Dorsolateral prefrontal cortex (tissue), 122 donors: ENCODE measurements at places on chromosomes 13 and 19.

GRCh38 chr13:113531041-113531873 is 40.7 kb upstream of the DCUN1D2 start:
- DNase-seq: no peak

DNA sequence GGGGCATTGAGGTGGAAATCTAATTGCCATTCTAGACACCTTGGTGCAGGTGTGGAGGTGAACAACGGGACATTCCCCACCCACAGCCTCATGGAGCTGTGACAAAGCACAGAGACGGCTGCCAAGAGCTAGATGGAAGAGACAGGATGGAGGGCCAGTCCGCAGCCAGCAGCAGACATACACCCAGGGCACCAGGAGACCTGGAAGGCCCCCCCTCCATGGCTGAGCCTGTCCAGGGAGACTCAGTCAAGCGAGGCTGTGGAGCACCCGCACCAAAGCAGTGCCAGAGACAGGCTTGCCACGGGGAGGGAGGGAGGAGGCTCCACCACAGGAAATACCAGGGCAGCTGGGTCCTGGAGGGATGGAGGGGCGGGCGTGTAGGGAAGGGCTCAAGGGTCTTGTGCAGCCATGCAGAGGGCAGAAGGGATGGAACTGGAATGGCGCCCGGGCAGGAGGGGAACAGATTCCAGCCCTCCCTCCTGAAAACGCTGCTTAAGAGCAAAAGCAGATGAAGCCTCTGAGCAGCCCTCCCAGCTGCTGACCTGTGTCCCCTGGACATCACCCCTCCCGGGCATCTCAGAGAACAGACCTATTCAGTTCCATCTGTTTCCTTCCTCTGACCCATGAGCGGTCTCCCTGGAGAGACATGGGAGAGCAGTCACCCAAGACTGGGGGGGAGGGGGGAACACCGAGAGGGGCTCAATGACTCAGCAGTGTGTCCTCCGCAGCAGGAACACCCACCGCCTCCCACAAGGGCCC is 14.4 kb downstream of the EPS15L1 start:
- no peak for DNase-seq

DNA sequence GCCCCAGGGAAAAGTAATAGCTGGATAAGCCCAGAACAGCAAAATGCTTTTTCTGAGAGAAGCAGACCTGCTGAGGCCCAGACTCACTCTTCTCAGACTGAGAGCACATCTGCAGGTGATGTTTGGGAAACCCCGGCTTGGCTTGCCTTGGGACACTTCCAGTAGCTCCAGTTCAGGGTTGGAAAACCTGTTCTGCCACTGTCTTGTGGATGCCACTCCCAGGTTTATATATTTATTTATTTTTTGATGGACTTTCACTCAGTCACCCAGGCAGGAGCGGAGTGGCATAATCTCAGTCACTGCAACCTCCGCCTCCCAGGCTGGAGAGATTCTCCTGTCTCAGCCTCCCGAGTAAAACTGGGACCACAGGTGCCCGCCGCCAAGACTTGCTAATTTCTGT is 8.0 kb upstream of the SMARCA4 start:
- DNase-seq: no peak

DNA sequence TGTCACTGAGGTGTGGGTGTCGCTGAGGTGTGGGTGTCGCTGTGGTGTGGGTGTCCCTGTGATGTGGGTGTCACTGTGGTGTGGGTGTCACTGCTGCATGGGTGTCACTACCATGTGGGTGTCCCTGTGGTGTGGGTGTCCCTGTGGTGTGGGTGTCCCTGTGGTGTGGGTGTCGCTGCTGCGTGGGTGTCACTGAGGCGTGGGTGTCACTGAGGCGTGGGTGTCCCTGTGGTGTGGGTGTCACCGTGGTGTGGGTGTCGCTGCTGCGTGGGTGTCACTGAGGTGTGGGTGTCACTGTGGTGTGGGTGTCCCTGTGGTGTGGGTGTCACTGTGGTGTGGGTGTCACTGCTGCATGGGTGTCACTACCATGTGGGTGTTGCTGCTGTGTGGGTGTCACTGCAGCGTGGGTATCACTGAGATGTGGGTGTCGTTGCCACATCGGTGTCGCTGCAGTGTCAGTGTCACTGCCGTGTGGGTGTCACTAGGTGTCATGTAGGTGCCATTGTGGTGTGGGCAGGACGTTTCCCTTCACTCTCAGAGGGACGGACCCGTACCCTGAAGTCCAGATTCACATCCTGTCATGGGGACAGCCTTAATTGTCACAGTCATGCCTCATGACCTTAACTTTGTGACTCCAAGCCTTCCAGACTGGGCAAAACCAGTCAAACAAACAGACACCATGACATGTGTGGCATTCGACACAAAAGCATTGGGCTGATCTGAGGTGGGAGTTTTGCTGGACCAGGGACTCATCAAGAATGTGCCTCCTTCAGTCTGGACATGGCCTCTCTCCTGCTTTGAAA is 12.7 kb upstream of the GAS6 start:
- no peak for DNase-seq

DNA sequence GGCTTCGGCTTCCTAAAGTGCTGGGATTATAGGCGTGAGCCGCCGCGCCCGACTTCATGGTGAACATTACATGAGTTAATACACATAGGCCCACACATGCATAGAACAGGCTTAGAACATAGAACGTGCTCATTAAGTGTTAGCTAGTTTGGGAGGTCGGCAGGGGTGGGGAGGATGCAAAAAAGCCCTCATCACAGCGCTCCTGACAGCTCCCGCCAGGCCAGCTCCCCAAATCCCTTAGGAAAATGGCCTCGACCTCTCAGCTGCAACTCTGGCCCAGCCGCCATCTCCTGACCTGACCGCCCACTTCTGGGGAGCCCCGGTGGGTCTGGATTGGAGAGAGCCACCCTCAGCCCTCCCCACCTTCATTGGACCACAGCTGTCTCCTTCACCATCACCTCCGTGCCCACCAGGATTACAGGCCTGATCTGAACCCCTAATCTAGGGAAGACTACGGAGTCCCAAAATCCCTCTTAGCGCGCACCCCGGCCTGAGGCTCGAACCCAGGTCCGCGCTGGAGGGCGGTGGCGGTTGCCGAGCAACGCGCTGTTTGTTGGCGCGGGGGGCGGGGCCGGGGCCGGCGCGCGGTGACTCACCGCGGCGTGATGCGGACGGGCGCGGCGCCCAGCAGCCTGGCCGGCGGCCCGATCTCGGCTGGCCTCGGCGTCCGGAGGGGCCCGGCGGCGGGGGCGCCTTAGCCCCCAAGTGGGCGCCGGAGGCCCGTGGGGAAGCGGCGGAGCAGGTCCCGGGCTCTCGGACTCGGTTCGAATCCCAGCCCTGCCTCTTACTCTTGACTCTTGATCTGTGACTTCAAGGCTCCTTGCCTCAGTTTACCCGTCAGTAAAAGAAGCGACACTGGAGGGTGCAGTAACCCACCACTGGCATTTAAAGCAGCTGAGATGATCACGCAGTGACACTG is 26.7 kb upstream of the NANOS3 start:
- DNase-seq: no peak

GRCh38 chr13:49627831-49628652 is at the start of gene ARL11:
Gene ARL11, plus strand, starts transcription at chr13:49628507. Its CDS starts 1,941 bp downstream, at chr13:49630448.
- peak; percentile 50 for DNase-seq

DNA sequence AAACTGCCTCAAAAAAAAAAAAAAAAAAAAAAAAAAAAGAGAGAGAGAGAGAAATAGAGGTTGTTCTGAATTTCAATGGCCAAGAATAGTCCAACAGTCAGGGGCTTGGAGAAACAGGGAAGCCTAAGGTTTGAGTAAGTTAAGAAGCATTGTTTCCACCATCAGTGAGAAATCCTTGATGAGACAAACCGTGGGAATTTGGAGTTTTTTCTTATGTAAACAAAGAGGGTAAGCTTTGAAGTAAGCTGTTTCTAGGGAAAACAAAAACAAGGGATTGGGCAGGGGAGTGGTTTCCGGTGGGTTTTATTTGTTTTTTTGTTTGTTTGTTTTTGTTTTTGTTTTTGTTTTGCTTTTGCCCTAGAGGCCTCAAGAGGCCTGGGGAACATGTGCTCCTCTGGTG is 11.2 kb upstream of the ERVV-1 start:
- DNase-seq: no peak

DNA sequence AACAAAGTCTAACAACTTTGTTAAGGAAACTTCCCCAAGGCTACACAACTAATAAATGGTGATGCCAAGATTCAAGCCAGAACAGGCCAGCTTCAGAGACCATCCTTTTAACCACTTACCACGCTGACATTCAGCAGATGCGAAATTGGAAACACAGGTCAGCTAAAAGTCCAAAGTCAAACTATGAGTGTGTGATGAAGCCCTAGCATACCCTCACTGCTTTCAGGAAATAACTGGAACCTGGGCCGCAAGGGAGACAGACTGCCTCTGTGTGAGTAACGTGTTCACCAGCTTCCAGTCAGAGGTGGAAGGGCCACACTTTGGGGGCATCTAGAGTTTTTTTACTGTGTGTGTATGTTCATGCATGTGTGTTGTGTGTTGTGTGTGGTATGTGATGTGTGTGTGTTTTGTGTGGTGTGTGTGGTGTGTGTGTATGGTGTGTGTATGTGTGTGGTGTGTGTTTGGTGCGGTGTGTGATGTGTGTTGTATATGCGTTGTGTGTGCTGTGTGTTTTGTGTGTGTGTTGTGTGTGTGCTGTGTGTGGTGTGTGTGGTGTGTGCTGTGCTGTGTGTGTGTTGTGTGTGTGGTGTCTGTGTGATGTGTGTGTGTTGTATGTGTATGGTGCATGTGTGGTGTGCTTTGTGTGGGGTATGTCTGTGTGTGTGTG is 12.5 kb upstream of the PDX1 start:
- no peak for DNase-seq
